ENCODE measurements at places on chromosomes 1 and 21.

GRCh38 chr21:39216290-39216689, 33.0 kb upstream of the PSMG1 start:
- no peak for DNase-seq

GRCh38 chr1:54543729-54544496, 4.1 kb upstream of the ACOT11 start:
- peak; percentile 32 for DNase-seq

DNA sequence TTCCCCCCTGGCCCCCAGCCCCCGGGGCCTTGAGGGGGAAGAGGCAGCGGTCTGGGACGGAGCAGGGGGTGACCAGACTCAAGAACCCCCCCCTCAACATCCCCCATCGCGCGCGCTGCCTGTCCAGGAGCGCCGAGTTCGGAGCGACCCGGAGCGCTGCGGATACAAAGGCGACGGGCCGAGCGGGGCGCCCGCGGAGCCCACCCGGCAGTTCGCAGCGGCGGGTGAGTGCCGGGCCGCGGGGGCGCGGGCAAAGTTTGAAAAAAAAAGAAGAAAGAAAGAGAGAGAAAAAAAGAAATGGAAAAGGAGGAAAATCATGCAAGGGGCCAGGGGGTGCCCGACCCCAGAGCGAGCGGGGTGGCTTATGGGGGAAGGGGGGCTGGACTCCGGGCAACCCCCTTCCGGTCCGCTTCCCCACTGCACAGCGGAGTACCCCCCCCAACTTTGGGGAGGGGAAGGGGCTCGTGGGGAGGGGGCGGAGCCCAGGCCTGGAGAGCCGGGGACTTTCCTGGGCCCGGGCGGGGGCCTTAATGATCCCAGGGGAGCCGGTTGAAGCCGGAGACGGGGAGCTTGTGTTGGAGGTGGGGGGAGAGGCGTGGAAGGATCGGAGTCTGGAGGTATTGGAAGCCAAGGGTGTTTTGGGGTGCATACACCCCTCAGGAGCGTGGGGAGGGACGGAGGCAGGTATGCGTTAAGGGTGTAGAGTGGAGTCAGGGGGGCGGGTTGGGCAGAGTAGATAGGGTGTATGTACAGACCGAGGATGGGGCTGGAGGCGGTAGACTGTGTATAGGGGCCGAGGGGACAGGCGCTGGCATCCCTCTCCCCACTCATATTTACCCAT, 502 bp downstream of the VANGL2 start:
- DNase-seq, result no peak

DNA sequence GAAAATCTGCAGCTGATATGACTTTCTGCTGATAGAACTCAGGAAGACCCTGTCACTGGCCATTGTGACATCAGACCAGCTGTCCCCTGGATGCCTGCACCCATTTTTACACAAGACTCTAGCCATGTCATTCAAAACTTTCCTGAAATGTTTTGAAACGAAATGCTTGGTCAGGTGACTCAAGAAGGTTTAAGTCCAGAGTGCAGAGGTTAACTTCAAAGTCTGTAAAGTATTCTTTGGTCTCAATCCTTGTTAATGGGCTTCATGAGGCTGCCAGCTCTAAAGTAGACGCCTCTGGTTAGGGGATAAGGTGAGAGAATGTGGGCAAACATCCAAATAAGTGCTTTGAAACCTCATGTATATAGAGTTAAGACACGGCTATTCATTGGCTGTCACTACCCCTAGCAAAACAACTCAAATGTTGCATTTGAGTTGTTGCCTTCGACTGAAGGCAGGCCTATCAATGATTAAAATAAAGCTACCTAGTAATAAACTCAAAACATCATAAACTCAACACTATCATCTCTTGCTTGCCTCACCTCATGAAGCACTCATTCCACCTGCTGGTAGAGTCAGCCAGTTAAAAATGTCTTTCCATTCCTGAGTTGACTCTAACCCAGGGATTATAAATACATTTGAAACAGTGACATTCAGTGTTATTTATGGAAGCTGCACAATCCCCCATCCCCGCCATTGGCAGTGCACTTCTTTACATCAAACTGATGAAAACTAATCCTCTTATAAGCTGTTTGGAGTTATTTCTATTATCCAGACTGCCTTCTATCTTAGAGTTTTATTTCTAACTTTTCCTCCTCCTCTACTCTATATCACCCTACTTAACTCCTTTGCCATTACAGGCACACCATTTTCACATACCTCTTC, 26.0 kb downstream of the RABIF start:
- no peak for DNase-seq

All from NCI-H226 (cell line).